ENCODE measurements at places on chromosomes 12 and 14.

DNA sequence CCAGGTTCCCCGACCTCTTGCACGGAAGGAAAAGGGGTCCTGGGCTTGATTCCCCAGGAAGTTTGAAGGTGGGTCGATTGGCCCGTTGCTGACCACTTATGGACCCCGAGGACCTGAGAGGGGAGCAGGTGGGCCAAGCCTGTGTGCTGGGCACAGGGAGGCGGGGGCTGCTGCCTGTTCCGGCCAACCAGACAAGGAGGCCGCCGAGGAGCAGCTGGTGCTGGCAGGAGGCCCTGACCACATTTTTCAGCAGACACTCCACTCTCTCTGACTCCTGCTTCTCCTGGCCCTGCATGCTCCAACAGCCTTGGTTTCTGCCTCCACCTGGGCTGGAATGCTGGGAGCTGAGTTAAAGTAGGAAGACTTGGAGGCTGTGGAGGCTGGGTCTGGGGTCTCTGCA, 42.8 kb downstream of the NOS1 start:
- no peak for DNase-seq

DNA sequence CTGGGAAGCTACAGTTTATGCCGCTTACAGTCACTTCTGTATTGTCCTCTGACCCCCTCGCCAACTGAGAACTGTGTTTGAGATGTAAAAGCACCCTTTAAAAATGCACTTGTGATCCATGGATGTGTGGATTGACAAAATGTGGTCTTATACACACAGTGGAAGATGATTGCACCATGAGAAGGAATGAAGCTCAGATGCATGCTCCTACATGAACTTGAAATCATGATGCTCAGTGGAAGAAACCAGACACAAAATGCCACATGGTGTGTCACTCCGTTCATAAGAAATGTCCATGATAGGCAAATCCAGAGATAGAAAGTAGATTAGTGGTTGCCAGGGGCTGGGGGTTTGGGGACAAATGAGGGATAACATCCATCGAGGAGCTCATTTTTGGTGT, 58.0 kb downstream of the PITPNM2 start:
- no peak for DNase-seq

- no peak for DNase-seq
These were observed 43.1 kb downstream of the GALNT16 start for GRCh38 chr14:69303086-69303485.

- peak; percentile 73 for DNase-seq
These were observed 125.3 kb upstream of the PRMT8 start for GRCh38 chr12:3365463-3366411.

DNA sequence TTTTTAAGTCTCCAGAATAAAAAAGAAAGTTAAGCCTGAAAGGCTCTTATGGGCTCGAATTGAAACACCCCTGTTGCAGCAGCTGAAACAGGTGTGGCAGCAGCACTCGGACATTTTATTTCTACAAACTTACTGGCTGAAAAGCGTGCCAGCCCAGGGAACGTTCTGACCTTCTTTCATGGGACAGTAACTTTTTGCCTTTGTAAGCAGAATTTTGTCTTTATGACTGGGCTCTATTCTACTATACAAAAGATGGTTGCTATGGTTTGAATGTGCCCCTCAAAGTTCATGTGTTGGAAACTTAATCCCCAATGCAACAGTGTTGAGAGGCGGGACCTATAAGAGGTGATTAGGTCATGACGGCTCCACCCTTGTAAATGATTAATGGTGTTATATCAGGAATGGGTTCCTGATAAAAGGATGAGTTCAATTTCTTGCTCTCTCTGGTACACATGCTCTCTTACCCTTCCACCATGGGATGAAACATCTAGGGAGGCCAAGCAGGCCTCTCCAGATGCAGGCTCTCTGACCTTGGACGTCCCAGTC, 52.7 kb downstream of the PELI2 start:
- DNase-seq, result no peak
